ENCODE measurements at places on chromosomes 16 and 17. TPM values are rescaled to one million over a fixed set of nuclear protein-coding genes. Genes with fewer than 3 reads are reported as not detected.
A peak's percentile ranks its signal among the peaks of the same experiment; 100 is the strongest.

Gene RANBP10
- total RNA-seq: 4.9 TPM

DNA sequence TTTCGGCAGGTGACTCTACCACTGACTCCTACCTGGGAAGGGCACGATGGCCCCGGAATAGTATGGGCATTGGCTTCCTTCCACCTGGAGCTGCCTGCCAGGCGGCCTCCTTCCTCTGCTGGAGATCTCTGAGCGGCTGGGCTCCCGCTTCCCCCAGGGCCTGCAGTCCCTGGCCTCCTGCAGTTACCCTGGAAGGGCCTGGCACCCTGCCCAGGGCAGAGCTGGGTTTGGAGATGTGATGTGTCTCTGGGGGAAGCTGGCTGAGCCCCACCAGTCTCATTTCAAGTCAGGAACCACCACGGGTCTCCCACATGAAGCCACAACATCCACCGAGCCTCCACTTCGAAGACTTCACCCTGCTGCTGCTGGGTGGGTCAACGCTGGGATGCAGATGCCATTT, 97.9 kb downstream of the IRF8 start:
- peak; percentile 15 for DNase-seq

Gene TRAPPC2L
- 36.9 TPM for total RNA-seq

Gene GLIS2
- total RNA-seq: 1.9 TPM

Gene CCL4L2
- total RNA-seq: not detected

Gene TMEM88
- total RNA-seq: 0.36 TPM

DNA sequence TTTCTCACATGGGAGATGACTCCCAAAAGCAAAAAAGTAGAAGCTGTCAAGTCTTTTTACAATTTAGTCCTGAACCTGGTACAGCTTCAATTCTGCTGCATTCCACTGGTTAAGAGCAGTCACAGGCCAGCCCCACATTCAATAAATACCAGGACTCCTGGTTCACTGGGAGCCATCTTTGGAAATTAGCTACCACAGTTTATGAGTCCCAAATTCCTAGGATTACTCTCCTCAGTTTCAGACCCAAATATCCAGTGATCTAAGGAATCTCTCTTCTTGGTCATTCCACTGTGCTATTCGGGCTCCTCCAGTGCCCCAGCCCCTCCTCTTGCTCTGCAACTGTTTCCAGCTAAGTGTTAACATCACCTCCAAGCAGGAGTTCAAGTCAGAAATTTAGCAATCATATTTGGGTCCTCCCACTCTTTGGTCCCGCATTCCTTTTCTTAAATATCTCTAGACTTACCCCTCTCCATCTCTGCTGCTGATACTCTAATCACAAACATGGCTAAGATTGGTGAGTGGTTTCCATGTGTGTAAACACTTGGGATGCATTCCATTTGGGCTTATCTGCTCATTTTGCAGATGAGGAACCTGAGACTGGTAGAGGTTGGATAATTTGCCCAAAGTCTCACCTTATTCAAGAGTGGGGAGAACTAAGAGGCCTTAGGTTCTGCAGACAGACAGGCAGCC, 9.6 kb upstream of the WIPF2 start:
- DNase-seq: no peak

DNA sequence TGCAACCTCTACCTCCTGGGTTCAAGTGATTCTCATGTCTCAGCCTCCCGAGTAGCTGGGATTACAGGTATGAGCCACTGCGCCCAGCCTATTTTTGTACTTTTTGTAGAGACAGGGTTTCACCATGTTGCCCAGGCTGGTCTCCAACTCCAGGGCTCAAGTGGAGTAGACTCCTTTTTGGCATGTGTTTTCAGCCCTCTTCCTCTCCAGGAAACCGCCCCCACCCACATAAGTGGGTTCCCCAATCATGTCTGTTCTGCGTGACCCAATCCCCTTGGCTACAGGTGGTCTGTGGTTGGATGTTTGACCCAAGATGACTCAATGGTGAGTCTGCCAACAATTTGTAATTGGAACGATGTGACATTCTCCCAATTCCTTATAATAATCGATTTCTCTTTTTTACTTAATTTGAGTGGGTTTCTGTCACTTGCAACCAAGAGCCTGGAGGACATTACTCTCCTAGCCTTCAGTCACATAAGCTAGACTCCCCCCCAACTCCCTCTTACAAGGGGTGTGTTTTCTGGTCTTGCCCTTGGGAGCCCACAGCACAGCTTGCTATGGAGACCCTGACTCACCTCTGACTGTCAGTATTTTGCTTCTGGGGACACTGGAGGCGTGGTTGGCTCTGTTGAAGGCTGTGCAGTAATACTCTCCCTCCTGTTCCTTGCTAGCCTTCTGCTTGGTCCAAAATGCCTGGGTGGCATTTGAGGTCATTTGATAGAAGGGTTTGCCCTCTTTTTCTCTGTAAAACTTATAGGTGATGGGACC, 34.9 kb downstream of the PECAM1 start:
- DNase-seq: no peak

Gene CES3
- total RNA-seq: 0.08 TPM

Gene FMNL1
- 1.1 TPM for total RNA-seq

GRCh38 chr16:73021866-73022495, 25.9 kb downstream of the ZFHX3 start:
- DNase-seq: no peak

Gene KCNH4
- not detected for total RNA-seq

GRCh38 chr16:14309906-14310305, 238.8 kb downstream of the MRTFB start:
- DNase-seq: peak; percentile 49

- DNase-seq: no peak
Observed at GRCh38 chr17:49996121-49996494, 1.1 kb upstream of the DLX3 start.

Gene PRCD
- total RNA-seq: 3.4 TPM

DNA sequence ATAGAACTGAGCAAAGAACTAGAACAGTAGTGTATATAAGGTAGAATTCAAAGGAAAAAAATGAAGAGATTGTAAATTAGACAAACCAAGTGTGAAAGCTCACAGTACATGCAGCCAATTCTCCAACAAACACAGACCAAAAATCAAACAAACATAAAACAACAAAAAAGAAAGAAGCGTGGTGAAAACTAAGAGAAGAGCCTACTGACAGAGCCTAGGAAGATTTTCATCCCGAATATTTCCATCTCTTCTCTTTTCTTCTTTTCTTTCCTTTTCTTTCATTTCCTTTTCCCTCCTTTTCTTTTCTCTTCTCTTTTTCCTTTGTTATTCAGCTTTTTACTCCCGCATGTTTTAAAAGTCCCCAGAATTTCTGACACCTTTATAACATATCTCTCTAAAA, 1103.6 kb downstream of the CDH8 start:
- DNase-seq: no peak

DNA sequence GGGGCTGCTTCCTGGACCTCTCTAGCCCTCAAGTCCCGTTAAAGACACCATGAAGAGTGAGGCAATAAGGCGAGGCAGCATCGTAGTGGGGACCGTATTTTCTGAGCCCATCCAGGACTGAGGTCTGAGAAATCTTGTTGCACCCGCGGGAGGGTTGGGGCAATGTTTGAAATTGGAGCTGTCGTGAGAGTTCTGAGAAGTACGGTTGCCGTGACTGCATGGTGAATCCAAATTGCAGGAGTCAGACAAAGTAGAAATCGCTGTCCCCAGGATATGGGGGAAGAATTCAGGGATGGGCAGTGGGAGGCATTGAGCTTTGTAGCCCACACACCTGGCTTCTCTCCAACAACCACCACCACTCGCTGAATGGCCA, 42.0 kb upstream of the RPL38 start:
- DNase-seq: no peak

Gene CALB2
- total RNA-seq: not detected

DNA sequence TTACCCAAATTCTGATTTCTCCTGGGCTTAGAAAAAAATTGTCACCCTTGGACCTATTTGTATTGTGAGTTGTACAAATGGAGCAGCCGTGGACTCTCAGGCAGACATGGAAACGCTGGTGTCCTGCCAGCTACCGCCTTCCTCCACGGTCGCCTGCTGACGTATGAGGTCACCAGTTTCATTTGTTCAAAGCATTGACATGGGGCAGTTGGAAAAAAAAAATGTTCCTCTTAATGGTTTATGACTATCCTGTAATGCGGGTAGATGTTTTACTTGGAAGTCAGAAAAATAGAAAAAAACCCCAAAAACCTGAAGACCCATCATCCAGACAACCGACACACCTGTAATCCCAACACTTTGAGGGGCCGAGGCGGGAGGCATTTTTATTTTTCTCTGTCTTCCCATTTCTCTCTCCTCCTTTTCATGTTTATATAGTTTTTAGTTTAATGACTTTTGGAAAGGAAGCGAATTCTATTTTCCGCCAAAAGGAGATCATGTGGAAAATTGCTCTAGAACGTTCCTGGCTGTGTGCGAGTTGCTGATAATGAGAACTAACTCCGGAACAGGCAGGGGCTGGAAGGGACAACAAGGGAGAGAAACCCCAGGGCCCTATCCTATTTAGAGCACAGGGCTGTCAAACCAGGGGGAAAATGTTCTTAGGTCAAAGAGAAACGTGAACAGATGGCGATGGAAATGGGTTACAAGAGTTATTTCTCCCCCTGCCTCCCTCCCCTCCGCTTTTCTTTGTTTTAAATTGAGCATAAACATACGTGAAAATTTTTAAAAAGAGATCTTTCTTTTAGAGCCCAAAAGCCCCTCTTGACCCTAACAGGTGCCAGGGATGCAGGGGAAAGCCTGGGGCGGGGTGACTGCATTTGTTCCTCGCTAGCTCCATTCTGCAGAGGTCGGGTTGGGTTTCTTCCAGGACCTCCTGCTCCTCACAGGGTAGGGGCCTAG, 13.7 kb downstream of the DNAH17 start:
- DNase-seq: peak; percentile 98

DNA sequence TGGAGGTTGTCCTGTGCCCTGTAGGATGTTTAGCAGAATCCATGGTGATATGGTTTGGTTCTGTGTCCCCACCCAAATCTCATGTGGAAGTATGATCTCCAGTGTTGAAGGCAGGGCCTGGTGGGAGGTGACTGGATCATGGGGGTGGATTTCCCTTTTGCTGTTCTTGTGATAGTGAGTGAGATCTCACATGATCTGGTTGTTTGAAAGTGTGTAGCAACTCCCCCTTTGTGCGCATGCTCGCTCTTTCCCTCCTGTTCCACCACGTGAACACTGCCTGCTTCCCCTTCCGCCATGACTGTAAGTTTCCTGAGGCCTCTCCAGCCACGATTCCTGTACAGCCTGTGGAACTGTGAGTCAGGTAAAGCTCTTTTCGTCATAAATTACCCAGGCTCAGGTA, 61.9 kb downstream of the ARHGAP17 start:
- no peak for DNase-seq

DNA sequence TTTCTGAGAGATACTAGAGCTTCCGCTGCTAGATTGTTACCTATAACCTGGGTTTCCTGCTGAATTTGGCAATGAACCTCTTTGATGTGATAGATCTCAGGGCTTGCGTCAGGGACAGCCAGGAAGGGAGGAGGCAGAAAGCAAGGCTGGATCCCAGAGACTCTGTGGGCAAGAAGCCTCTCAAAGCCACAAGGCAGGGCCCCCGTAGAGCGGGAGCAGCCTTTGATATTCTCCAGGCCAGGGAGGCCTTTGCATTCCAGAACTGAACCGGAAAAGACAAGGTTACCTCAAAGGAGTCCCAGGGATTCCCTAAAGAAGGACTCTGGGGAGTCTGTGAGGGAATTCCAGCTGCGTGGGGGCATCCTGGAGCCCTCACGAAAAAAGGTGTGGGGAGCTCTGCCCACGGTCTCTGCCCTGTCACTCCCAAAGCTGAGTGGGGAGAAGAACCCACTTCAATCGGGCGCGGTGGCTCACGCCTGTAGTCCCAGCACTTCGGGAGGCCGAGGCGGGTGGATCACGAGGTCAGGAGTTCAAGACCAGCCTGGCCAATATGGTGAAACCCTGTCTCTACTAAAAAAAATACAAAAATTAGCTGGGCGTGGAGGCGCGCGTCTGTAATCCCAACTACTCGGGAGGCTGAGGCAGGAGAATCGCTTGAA, 14.3 kb upstream of the SCIMP start:
- no peak for DNase-seq

DNA sequence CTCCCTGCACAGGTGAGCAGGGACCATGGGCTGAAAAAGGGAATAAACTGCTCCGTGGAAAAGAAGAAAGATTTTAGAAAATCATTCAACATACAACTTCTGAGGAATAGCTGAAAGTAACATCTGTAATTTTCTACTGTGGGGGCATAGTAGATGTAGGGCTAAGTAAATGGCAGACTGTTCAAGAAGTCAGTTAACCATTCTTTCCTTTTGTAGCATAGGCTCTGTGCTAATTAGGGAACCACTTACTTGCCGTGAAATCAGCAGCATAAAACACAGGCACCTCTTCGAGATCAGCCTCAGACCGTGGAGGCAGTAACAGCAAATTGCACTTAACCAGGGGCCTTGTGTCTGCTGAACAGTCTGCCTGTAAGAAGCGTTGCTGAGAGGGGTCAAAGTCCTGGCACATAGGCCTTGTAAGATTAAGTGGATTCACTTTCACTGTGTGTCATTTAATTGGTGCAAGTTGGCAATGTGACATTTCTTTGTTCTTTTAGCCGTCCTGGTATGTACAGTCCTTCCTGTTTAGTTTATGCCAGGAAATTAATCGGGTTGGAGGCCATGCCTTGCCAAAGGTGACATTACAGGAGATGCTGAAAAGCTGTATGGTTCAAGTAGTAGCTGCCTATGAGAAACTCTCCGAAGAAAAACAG, 10.4 kb downstream of the COG1 start:
- DNase-seq: no peak

Gene MAP1LC3B
- total RNA-seq: 12.1 TPM

- DNase-seq: peak; percentile 66
Observed at GRCh38 chr17:9206741-9207332, 185.5 kb downstream of the NTN1 start.

DNA sequence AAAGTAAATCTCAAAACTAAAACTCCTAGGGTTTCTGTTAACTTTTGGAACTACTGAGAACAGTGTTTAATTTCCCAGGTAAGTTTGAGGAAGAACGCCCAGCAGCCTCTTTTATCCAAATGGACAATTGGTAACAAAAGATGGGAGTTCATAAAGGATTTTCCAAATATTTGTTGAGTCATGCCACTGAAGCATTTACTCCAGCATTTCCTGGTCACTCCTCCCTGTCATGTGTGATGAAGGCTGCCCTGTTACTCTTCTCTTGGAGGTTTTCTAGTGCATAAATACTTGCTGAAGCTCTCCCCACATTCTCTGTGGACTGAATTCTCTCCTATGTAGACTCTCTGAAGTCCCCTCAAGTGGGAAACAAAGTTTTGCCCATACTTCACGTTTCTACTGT, 16.5 kb downstream of the ZNF75A start:
- no peak for DNase-seq

Gene NPIPA5
- total RNA-seq: 16.7 TPM

DNA sequence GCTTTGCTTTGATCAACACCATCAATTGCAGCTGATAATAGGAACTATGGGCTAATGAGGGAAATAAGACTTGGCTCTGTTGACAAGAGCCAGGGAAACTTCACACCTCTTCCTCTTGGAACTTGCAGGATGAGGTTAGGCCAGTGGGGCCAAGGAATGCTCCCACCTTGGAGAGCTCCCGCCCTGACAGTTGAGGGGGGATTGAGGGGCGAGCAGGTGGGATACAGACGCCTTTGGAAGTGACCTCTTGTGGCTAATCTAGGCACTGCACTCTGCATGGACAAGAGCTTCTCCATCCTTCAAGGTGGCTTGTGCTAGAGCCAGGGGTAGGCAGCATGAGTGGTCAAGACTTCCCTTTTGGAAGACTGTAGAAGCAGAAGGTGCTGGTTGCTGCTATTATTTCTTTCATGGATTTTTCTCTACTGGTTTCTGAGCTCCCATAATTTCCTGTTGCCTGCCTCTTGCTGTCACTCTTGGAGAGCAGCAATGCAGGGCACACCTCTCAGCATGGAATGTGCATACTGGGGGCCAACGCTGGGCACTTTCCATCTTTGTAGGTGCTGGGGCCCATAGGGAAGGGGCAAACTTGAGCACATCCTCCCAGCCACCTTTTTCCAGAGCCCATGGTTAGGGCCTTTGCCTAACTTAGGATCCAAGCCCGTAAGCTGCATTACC, 2.3 kb upstream of the PHF12 start:
- DNase-seq: peak; percentile 90

Gene ZDHHC7
- 20.3 TPM for total RNA-seq

Gene HS3ST2
- total RNA-seq: not detected
